ENCODE measurements at places on chromosomes 3 and 15.

GRCh38 chr15:71115567-71116351 is 488 bp downstream of the THSD4 start:
- DNase-seq: peak; percentile 1

DNA sequence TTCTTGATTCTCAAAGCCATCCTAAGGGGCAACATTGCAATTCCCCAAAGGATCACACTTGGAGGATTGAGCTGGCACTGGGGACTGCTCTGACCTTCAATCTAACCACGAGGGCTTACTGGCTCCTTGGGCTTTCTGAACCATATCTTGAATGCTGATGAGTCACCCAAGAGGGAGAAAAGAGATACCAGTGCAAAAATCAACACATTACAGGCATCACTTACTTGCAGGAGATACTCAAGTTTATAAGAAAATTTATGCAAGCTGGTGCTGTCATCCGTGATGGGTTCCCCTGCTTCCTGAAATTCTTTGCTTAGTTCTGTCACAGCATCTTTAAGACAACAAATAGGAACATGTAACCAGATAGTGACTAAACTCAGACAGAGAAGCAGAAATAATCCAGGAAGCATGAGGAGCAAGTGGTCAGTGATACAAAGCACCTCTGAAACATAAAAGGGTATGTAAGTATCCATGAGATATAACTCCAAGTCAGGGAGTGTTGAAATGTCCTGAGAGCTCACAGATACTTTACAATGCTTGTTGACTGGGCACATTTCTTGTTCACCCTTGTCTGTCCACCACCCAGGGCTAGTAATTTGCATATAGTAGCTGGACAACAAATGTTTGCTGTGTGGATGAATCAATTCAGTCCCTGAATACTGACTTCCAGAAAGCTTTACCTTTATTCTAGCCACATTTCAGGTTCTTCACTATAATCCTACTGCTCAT is 14.1 kb downstream of the FYCO1 start:
- DNase-seq: no peak

DNA sequence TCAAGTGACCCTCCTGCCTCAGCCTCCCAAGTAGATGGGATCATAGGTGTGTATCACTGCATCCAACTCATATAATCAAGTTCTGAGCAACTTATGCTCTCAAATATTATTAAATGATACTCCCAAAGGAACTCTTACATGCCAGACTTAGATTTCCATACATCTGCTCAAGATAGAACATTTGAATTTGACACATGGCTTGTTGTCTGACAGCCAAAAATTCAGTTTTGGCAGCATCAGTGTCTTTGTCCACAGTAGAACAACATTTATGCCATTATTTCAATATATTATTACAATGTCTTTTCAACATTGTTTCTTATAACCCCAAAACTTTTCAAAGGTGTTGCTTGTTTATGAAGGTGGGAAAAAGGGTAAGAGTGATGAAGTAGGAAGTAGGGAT is 116.2 kb downstream of the SUCNR1 start:
- DNase-seq: no peak

GRCh38 chr3:170429050-170429449 is 10.4 kb downstream of the CLDN11 start:
- no peak for DNase-seq

All from stimulated activated CD4-positive, alpha-beta T cell treated with anti-CD3 and anti-CD28 coated beads, Interleukin-12 subunit alpha, Interleukin-12 subunit beta, amount 100 ng/mL, for 24 hours (primary cell).